Central memory CD4-positive, alpha-beta T cell (primary cell): ENCODE measurements at places on chromosomes 3 and 15.

DNA sequence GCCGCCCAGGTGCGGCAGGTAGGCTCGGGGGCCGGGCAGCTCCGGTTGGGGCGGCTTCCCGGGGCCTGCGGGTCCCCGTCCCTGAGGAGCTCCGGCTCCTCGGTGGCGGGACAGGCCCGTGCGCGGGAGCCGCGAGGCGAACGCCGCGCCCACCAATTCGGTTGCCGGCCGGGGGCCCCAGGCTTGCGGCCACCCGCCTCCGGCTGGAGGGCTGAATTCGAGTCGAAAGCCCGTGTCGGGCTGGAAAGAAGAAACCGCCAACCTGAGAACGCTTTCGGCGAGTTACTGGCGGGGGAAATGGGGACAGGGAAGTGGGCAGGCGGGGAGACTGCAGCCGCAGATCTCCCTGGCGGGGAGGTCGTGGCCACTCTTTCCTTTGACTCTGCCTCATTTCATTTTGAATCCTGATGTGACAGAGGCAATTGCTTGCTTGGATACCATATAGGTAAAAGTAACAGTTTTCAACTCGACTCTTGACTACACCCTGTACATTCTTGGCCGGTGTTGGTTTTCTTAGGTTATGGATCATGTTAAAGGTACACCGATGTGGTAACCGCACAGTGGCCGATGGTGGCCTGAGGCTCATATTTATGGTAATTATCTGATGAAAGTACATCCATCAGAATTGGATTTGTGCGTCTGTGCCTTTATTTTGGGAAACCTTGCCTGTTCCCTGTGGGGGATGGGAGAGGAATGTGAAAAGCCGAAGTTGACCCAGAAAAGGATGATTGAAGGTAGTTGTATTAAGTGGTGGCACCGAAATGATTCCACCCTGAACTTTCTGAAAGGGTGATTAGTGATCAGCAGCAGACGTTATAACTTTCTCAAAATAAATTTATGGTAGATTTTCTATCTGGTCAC lies 1.7 kb downstream of the B3GNT5 start:
- DNase-seq, result no peak

- DNase-seq, result no peak
Observed at GRCh38 chr3:9768141-9768775, 1.5 kb downstream of the CAMK1 start.

DNA sequence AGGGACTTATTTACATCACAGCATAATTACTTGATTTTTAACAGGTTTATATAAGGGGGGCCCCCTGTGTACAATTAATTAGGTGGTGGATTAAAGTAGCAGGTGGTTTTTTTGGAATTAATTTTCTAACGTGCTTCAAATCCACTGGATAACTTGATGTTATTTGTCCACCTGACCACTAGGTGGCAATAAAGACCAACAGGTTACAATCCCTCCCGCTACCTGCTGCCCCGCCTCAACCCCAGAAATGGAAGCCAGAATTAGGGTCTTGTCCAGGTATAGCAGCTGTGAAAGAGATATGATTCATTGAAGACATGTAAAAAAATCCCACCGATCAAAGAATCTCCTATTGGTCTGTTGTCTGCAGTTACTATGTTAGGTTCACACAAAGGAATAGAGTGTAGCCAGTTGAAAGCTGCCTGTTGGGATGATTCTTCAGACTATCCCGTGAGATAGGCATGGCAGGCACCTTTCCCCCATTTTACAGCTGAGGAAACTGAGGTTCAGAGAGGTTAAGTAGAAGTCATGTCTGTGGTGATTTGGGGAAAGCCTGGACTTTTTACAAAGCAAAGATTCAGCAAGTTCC lies 44.0 kb downstream of the MFSD1 start:
- DNase-seq, result peak; percentile 34

- no peak for DNase-seq
Observed at GRCh38 chr3:26655231-26655630, 32.7 kb downstream of the LRRC3B start.

- DNase-seq, result no peak
Observed at GRCh38 chr3:156356537-156357363, 198.2 kb downstream of the SSR3 start.

GRCh38 chr3:31713816-31714215 lies 181.1 kb downstream of the STT3B start:
- DNase-seq, result no peak

GRCh38 chr15:65914981-65915925 lies 46.0 kb downstream of the RAB11A start:
- DNase-seq, result no peak

DNA sequence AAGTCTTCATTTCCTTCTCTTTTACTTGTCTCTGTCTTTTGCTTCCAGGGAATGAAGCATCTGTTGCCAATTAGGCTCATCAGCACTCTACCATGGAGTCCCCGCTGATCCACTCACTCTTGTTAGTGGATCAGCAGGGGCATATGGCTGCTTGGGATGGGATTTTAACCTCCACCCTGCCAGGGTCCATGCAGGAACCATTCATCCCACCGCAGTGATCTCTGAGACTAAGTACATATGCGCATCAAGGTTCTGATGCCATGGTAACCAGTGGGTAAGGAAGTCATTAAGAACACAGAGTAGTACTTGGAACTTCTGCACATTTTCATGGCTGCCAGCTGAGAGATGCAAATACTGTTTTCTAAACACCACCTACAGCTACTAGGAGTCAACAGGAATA lies 374.0 kb upstream of the ALCAM start:
- DNase-seq, result no peak

DNA sequence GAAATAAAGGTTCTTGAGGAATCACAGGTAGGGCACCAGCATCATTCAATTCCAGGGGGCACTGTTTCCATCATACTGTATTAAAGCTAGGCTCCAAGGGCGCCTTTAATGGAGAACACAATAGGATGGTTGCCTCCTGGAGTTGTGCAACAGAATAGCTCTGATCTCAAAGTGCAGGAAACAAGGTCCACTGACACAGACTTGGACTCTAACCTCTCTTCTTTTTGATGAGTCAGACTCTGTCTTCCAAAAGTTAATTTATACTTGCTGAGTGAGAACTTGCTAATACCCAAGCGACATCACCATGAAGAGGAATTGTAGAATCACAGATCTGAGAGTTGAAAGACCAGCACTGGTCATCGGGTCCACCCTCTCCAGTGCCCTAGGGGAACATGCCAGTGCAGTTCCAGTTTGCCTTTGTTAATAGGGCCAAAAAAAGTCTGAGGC lies 94.4 kb upstream of the PHLDB2 start:
- DNase-seq, result no peak

DNA sequence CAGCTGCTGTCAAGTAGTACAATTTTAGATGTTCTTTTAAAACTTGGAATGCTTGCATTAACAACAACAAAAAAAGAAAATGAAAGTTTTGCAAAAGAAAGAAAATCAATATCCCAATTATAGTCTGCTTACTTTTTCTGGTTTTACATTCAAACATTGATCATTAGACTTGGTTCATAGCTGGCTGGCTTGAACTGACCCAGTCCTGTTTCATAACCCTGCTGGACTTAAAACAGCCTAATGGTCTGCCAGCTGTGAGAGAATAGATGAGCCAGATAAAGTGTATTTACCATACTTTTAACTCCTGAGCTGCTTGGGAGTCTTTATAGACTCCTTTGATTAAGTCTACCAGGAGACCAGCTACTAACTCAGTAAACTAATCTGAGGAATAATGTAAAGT lies 59.2 kb downstream of the PIAS1 start:
- DNase-seq, result no peak

DNA sequence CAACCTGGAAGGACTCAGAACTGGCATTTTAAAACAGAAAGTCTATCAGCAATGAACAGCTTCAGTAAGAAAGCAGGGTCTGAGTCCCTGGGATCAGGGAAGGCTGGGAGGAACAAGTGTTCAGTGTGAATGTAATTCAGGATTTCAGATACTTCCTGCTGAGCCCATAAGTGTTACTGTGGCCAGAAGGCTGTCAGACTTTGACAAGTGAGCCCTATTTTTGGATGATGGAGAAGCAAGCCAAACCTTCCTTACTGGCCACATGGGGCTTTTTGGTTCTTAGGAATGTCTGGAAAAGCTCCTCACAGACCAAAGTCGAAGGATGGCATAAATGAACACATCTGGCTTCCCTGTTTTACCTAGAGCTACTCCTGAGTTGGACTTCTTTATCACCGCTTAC lies 157.2 kb downstream of the BBX start:
- DNase-seq, result no peak

- no peak for DNase-seq
Observed at GRCh38 chr3:77025471-77025870, 14.4 kb upstream of the ROBO2 start.

DNA sequence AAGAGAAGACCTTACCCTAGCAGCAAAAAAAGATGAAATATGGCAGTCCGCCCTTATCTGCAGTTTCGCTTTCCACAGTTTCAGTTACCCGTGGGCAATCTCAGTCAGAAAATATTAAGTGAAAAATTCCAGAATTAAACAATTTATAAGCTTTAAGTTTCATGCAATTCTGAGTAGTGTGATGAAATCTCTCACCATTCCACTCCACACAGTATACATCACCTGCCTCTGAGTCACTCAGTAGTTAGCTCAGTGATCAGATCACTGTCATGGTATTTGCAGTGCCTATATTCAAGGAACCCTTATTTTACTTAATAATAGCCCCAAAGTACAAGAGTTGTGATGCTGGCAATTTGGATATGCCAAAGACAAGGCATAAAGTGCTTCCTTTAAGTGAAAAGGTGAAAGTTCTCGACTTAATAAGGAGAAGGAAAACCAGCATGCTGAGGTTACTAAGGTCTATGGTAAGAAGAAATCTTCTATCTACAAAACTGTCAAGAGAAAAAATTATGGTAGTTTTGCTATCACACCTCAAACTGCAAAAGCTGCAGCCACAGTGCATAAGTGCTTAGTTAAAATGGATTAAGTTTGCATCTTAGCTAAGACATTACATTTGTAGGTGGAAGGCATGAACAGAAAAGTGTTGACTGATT lies 48.1 kb downstream of the HSPBAP1 start:
- no peak for DNase-seq

GRCh38 chr3:12175844-12176453 lies 17.2 kb upstream of the TIMP4 start:
- DNase-seq, result no peak

- DNase-seq, result no peak
Observed at GRCh38 chr3:179716811-179717210, 64.0 kb downstream of the USP13 start.

- DNase-seq, result no peak
Observed at GRCh38 chr15:69067296-69067695, 52.8 kb downstream of the NOX5 start.

- DNase-seq, result no peak
Observed at GRCh38 chr15:74343127-74343796, 24.2 kb downstream of the CYP11A1 start.

DNA sequence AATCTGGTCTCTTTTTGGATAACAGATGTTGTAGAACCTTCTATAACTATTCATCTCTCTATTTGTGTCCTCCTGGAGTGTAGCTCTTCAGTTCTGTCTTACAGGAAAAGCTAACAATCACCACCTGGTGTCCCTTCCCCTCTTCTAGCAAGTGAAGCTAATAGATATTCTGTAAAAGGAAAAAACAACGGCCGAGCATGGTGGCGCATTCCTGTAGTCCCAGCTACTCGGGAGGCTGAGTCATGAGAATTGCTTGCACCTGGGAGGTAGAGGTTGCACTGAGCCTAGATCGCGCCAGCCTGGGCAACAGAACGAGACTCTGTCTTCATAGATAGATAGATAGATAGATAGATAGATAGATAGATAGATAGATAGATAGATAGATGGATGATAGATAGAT lies 779.4 kb downstream of the TUSC7 start:
- no peak for DNase-seq

- no peak for DNase-seq
Observed at GRCh38 chr3:24253336-24253735, 241.3 kb downstream of the THRB start.

- no peak for DNase-seq
Observed at GRCh38 chr3:27577504-27577903, 93.3 kb upstream of the SLC4A7 start.

DNA sequence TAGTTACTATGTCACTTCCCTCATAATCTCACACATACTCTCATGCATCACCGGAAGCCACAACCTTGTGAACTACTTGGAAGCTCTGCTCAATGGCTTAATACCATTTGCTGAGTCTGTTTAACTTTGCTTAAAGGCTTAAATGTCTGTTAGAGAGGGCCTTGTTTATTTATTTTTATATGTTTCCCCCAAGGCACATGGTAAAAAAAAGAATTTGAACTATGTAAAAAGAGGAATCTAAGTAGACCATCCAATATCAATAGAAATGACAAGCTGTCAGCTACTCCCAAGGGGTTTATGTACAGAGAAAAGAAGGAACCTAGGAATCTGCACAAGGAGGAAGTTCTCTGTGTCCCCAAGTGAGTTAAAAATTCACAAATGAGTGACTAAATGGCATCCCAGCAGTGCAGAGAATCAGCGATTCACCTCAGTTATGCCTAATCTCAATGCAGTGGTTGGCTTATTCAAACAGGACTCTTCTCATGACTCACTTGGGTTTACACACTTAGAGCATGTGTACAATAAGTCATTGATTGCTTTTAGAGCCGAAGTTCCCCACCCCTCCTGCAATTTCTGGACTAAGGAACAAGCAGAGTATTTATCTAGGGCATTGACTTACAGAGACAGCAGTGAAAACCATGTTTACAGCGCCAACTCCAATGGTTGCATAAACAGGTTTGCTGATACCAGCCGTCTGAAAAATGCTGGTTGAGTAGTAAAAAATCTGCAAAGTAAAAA lies 24.4 kb downstream of the SLC2A2 start:
- DNase-seq, result no peak

- no peak for DNase-seq
Observed at GRCh38 chr3:45574067-45574494, 20.5 kb upstream of the LIMD1 start.

GRCh38 chr3:37053337-37053736 lies 60.0 kb downstream of the MLH1 start:
- no peak for DNase-seq

GRCh38 chr15:39358441-39359041 lies 222.3 kb upstream of the THBS1 start:
- no peak for DNase-seq

- DNase-seq, result no peak
Observed at GRCh38 chr3:174346141-174346540, 513.0 kb upstream of the NAALADL2 start.

GRCh38 chr15:31483053-31483985 lies 156.7 kb downstream of the KLF13 start:
- peak; percentile 41 for DNase-seq

- no peak for DNase-seq
Observed at GRCh38 chr15:67902579-67903009, 62.7 kb upstream of the RNU6-1 start.

DNA sequence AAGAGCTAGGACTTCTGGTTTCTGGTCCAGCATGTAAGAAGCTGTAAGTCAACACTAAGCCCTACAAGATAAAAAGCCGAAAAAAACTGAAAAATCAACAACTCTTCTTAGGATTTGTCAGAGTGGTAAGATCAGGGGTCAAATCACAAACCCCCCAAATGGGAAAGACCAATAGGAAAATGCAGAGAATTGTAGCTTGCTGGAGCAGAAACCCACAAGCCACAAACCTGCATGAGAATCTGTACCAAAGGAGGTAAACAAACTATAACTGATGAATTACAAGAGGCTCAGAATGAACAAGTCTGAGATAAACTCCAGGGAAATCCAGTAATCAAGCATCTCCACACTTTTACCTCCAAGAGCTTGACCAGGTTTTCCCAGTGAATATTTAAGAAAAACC lies 36.0 kb downstream of the RFX7 start:
- DNase-seq, result no peak

GRCh38 chr15:96330450-96331143 lies at the start of gene NR2F2:
Gene NR2F2 (plus strand): TSS chr15:96330700. CDS start chr15:96332106, 1,406 bp downstream.
- peak; percentile 23 for DNase-seq

GRCh38 chr3:130960139-130960795 lies 66.4 kb downstream of the ASTE1 start:
- no peak for DNase-seq

- no peak for DNase-seq
Observed at GRCh38 chr3:30193625-30194044, 412.8 kb upstream of the TGFBR2 start.
